T-cell (primary cell): ENCODE measurements at places on chromosomes 1 and 21. TPM values are rescaled to one million over a fixed set of nuclear protein-coding genes. Genes with fewer than 3 reads are reported as not detected.

The OR10Z1 gene
- not detected for total RNA-seq

The PYHIN1 gene
- total RNA-seq, result 33.1 TPM

The PALMD gene
- total RNA-seq, result 0.15 TPM

The GSTM5 gene
- 0.43 TPM for total RNA-seq

GRCh38 chr1:85578321-85579295, 2.0 kb upstream of the CCN1 start:
- no peaks in the 10 kb centered on the region for H3K36me3 ChIP-seq
- peaks cover 59% of the 10 kb centered on the region for H3K27me3 ChIP-seq
- H3K4me3 ChIP-seq, result no peak overlapping the region
- H3K27ac ChIP-seq, result no peak overlapping the region
- H3K4me1 ChIP-seq, result peaks cover 21% of the 10 kb centered on the region
- DNase-seq, result no peak

GRCh38 chr1:53367503-53368313, 39.8 kb upstream of the LRP8 start:
- H3K27me3 ChIP-seq, result no peaks in the 10 kb centered on the region
- DNase-seq, result peak; percentile 51
- no peaks in the 10 kb centered on the region for H3K36me3 ChIP-seq

DNA sequence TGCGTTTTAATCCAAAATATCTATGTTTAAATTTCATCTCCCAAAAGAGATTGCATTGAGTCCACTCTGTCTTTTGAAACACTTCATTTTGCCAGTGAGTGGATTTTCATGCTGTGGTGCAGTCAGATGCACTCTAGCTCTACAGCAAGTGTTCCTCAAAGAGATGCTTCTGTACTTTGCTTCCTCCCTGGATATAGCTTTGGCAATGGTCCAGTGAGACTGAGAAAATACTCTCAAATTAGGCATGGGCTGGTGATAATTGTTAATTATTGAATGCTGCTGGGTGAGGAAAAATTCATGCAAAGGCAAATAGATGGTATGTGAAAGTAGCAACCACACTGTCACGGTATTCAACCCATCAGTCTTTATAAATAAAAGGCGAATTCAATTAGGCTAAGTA, 396.9 kb downstream of the ADGRL2 start:
- no peak overlapping the region for H3K4me3 ChIP-seq
- H3K27ac ChIP-seq, result no peak overlapping the region
- no peaks in the 10 kb centered on the region for H3K36me3 ChIP-seq
- DNase-seq, result no peak

- H3K4me3 ChIP-seq, result no peak overlapping the region
- H3K27me3 ChIP-seq, result no peaks in the 10 kb centered on the region
- no peak overlapping the region for H3K27ac ChIP-seq
- no peak for DNase-seq
- no peaks in the 10 kb centered on the region for H3K4me1 ChIP-seq
- no peaks in the 10 kb centered on the region for H3K36me3 ChIP-seq
These were observed 592.7 kb downstream of the NEGR1 start for GRCh38 chr1:71689635-71690034.

GRCh38 chr1:39491146-39491921, at the start of gene BMP8A:
Gene BMP8A (plus strand): TSS chr1:39491636. CDS start chr1:39491992, 356 bp downstream.
- H3K36me3 ChIP-seq, result peaks cover 10% of the 10 kb centered on the region
- peaks cover 36% of the 10 kb centered on the region for H3K27me3 ChIP-seq
- H3K4me1 ChIP-seq, result no peaks in the 10 kb centered on the region
- peak; percentile 64 for DNase-seq
- H3K4me3 ChIP-seq, result peak within 1 kb of the TSS; percentile 57

DNA sequence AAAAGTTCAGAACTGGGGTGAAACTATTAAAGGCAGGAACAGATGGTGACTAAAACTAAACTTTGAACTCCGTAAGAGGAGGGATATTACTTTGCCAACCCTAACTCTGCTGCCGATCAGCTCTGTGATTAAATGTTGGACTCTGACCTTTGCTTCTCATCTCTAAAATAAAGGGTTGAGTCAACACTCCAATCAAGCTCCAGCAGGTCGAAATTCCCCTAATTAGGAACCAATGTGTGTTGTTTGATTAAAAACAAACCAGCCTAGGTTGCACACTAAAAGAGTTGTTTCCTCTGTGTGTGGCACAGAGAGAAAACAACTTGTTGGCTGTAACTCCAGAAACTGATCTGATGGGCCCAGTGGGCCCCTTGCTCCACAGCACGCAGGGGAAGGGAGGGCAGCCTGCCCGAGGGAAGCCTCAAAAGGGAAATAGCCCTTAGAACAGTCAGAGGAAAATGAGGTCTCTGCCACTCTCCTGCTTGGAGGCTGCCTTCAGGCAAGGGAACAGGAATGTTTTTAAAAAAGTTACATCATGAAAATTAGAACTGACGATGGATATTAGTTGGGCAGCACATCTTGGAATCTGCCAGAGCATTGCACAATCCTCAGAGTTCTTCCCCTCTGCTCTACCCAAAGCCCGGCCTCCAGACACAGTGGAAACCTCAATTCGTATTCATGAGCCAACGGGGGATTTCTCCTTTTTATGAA, 69.3 kb downstream of the KCTD3 start:
- H3K4me1 ChIP-seq, result no peaks in the 10 kb centered on the region
- H3K27ac ChIP-seq, result no peak overlapping the region
- no peaks in the 10 kb centered on the region for H3K27me3 ChIP-seq
- H3K36me3 ChIP-seq, result no peaks in the 10 kb centered on the region
- DNase-seq, result no peak

GRCh38 chr1:16922885-16923431, 1.2 kb downstream of the CROCC start:
- H3K27me3 ChIP-seq, result no peaks in the 10 kb centered on the region
- DNase-seq, result no peak
- H3K36me3 ChIP-seq, result no peaks in the 10 kb centered on the region

GRCh38 chr1:234675572-234675971, 65.6 kb upstream of the IRF2BP2 start:
- peaks cover 6% of the 10 kb centered on the region for H3K4me1 ChIP-seq
- no peak overlapping the region for H3K27ac ChIP-seq
- no peak overlapping the region for H3K4me3 ChIP-seq
- DNase-seq, result no peak

GRCh38 chr1:98044766-98045165, 123.9 kb upstream of the DPYD start:
- H3K27ac ChIP-seq, result no peak overlapping the region
- H3K4me1 ChIP-seq, result peaks cover 11% of the 10 kb centered on the region
- H3K27me3 ChIP-seq, result peaks cover 25% of the 10 kb centered on the region

DNA sequence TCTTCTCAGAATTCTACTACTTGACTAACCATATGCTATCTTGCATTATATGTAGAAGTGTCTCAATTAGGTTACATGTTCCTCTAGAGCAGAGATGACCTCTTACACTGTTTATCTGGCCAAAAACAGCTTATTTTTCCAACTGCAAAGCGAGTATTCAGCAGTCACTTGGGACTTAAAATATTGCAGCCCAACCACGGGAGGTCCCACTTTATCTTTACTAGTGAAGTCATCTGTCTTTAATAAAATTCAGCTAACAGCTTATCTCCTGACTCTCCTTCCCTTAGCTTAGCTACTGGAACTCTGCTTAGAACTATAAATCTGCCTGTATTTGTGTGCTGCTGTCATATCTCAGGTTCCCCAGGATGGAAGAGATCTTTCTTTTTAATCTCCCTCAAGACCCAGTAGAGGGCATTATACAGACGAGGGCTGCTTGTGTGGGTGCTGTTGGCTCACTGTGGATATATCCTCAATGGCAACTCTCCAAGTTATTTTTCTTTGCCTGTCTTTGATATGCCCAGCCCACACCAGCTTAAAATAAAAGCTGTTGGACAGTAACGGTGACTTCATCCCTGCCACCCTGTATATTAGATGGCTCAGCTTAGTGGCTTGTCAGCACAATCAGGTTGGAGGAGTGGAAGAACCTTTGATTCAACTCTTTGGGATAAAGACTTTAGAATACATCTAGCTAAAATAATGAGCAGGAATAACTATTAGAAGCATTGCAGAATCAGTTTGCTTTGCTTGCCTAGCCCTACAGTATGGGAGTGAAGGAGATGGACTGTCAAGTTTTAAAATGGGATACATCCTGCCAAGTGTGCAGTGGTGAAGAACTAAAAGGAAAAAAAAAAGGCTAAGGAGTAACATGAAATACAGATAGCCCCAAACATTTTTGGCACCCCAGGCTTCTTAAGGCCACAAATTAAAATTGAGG, 9.6 kb downstream of the ENSA start:
- no peak for DNase-seq
- H3K4me1 ChIP-seq, result peaks cover 10% of the 10 kb centered on the region
- H3K27ac ChIP-seq, result peak overlapping the region; percentile 20
- peaks cover 49% of the 10 kb centered on the region for H3K36me3 ChIP-seq
- H3K27me3 ChIP-seq, result no peaks in the 10 kb centered on the region
- H3K4me3 ChIP-seq, result no peak overlapping the region

DNA sequence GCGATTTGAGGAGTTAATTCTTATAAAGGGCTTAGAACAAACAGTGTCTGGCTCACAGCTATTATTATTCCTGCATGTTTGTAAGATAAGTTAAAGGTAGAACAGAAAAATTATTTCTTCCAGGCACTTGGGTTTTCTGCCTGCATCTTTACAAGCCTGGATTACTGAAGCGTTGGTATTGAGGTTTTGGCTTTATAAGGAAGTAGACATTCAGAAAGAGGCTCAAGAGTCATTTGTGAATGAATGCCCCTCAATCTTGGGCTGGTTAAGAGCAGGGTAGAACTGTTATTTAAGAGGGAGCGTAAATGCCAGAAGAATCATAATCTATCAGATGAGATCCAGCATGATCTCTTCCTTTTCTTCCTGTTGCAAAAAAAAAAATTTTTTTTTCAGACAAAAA, 77.3 kb upstream of the ARID1A start:
- no peak overlapping the region for H3K4me3 ChIP-seq
- no peak for DNase-seq
- H3K4me1 ChIP-seq, result peaks cover 21% of the 10 kb centered on the region
- no peaks in the 10 kb centered on the region for H3K36me3 ChIP-seq
- no peak overlapping the region for H3K27ac ChIP-seq

DNA sequence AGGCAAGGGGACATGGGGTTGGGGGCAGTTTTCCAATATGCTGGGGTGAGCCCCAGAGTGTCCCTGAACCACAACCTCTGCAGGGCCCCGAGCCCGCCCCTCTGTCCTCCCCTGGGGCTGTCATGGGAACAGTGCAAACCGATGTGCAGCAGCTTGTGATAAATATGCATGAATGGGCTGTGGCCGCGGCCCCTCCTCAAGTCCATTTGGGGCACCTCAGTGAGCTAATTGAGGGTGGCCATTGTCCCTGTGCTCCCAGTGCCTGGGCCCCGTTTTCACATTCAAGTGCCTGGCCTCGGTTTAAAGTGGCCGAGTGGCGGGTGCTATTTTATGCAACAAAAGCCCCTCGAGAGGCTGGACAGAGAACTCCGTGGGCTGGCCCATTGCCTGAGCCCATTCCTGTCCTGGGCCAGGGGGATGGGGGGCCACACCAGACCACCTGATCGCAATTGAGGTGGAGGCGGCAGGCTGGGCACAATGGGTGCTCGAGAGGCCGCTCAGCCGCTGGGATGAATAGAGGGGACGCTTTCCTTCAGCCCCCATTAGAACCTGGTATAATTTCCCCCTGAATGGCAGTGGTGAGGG, 193.7 kb downstream of the FOXD2 start:
- no peak overlapping the region for H3K4me3 ChIP-seq
- no peaks in the 10 kb centered on the region for H3K36me3 ChIP-seq
- H3K27ac ChIP-seq, result no peak overlapping the region
- H3K4me1 ChIP-seq, result no peaks in the 10 kb centered on the region
- no peak for DNase-seq

GRCh38 chr1:77874804-77875445, 13.5 kb upstream of the NEXN start:
- no peak overlapping the region for H3K27ac ChIP-seq
- no peak overlapping the region for H3K4me3 ChIP-seq
- peaks cover 2% of the 10 kb centered on the region for H3K36me3 ChIP-seq
- no peaks in the 10 kb centered on the region for H3K27me3 ChIP-seq
- no peaks in the 10 kb centered on the region for H3K4me1 ChIP-seq
- DNase-seq, result no peak

DNA sequence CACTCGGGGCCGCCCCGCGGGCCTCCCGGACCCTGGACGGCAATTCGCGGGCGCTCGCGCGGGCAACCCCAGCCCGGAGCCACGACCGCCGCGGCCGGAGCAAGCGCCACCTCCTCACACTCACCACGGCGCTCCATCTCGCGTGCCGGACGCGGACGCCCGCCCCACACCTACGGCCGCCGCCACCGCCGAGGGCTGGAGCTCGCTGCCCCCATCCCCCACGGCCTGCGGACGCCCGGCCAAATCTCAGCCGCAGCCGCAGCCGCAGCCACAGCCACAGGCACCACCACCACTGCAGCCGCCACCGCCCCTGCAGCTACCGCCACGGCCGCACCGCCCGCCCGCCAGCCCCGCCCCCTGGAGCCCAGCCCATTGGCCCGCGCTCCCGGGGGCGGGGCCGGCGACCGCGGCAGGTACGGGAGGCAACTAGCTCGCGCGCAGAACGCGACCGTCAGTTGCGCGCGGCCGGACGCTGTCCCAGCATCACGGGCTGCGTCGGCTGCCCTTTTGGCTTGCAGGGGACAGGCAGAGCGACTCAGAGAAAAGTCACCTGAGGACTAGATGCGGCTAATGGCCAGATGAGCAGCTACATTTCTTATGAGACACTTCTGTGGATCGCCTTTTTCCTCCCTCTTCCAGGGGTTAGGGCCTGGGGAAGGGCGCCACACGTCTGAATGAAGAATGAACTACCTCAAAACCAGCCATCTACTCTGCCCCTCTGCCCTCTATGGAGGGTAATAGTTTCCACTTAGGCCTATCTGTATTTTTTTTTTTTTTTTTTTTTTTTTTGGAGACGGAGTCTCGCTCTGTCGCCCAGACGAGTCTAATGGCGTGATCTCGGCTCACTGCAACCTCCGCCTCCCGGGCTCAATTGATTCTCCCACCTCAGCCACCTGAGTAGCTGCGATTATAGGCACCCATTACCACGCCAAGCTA, at the start of gene ARHGAP29:
ARHGAP29 (minus strand) TSS at position 294 of the 936 bp plus-strand sequence. CDS start 5,973 bp downstream, outside the sequence.
- DNase-seq, result peak; percentile 12
- H3K4me1 ChIP-seq, result peaks cover 4% of the 10 kb centered on the region
- H3K27ac ChIP-seq, result no peak within 1 kb of the TSS
- peaks cover 15% of the 10 kb centered on the region for H3K27me3 ChIP-seq

GRCh38 chr1:8752921-8753713, 64.3 kb downstream of the RERE start:
- no peaks in the 10 kb centered on the region for H3K4me1 ChIP-seq
- H3K27me3 ChIP-seq, result no peaks in the 10 kb centered on the region
- no peak for DNase-seq
- H3K36me3 ChIP-seq, result no peaks in the 10 kb centered on the region
- no peak overlapping the region for H3K27ac ChIP-seq

GRCh38 chr1:234887016-234887900, 241.4 kb downstream of the TOMM20 start:
- DNase-seq, result no peak
- no peaks in the 10 kb centered on the region for H3K4me1 ChIP-seq
- H3K27me3 ChIP-seq, result no peaks in the 10 kb centered on the region
- H3K36me3 ChIP-seq, result no peaks in the 10 kb centered on the region

DNA sequence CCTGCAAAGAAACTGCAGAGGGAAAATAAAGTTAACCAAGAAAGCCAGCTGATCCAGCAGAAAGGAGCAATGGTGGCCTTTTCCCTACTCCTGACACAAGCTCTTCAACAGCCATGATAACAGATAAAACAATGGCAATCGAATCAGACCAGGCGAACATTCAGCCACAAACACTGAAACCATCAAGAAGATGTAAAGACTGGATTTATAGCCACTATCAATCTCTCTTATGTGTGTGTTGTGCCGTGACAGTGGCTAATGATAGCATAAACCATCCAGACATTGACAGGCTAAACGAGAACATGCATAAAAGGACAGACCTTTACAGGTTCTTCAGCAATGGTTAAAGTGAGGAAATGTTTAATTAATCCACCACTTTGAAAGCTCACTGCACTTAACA, 78.1 kb upstream of the RAB4A start:
- no peaks in the 10 kb centered on the region for H3K36me3 ChIP-seq
- H3K4me1 ChIP-seq, result peaks cover 21% of the 10 kb centered on the region
- no peak overlapping the region for H3K4me3 ChIP-seq
- DNase-seq, result no peak
- no peaks in the 10 kb centered on the region for H3K27me3 ChIP-seq
